ENCODE measurements at places on chromosomes 3 and 15. TPM values are rescaled to one million over a fixed set of nuclear protein-coding genes. Genes with fewer than 3 reads are reported as not detected.

GRCh38 chr3:27643355-27643754 lies 78.8 kb downstream of the EOMES start:
- H3K36me3 ChIP-seq: no peaks in the 10 kb centered on the region
- H3K27me3 ChIP-seq: no peaks in the 10 kb centered on the region
- no peak overlapping the region for H3K27ac ChIP-seq
- DNase-seq: no peak
- no peak overlapping the region for H3K4me3 ChIP-seq

GRCh38 chr3:134148534-134148933 lies 102.1 kb downstream of the RYK start:
- H3K36me3 ChIP-seq: peaks cover 6% of the 10 kb centered on the region
- H3K4me1 ChIP-seq: no peaks in the 10 kb centered on the region
- H3K27me3 ChIP-seq: no peaks in the 10 kb centered on the region
- H3K27ac ChIP-seq: no peak overlapping the region
- H3K4me3 ChIP-seq: no peak overlapping the region

GRCh38 chr3:70042641-70043040 lies 43.1 kb downstream of the SAMMSON start:
- no peaks in the 10 kb centered on the region for H3K27me3 ChIP-seq
- no peak overlapping the region for H3K4me3 ChIP-seq
- no peaks in the 10 kb centered on the region for H3K4me1 ChIP-seq

GRCh38 chr15:58931987-58932588 lies 1.4 kb downstream of the SLTM start:
- H3K27ac ChIP-seq: peak overlapping the region; percentile 99
- peak overlapping the region; percentile 96 for H3K4me3 ChIP-seq
- H3K27me3 ChIP-seq: no peaks in the 10 kb centered on the region
- H3K36me3 ChIP-seq: peaks cover 15% of the 10 kb centered on the region
- peaks cover 20% of the 10 kb centered on the region for H3K4me1 ChIP-seq

GRCh38 chr3:128170866-128171516 lies 17.7 kb downstream of the EEFSEC start:
- no peak overlapping the region for H3K27ac ChIP-seq
- no peaks in the 10 kb centered on the region for H3K27me3 ChIP-seq
- peaks cover 8% of the 10 kb centered on the region for H3K4me1 ChIP-seq
- peak; percentile 60 for DNase-seq
- H3K36me3 ChIP-seq: no peaks in the 10 kb centered on the region

- peaks cover 46% of the 10 kb centered on the region for H3K27me3 ChIP-seq
- no peak overlapping the region for H3K4me3 ChIP-seq
- no peaks in the 10 kb centered on the region for H3K4me1 ChIP-seq
- no peak overlapping the region for H3K27ac ChIP-seq
Observed at GRCh38 chr3:147356145-147356908, 50.0 kb downstream of the ZIC4 start.

- peaks cover 19% of the 10 kb centered on the region for H3K36me3 ChIP-seq
- DNase-seq: no peak
- no peak overlapping the region for H3K27ac ChIP-seq
- no peak overlapping the region for H3K4me3 ChIP-seq
- H3K4me1 ChIP-seq: no peaks in the 10 kb centered on the region
Observed at GRCh38 chr3:142523921-142524566, 54.5 kb downstream of the ATR start.

DNA sequence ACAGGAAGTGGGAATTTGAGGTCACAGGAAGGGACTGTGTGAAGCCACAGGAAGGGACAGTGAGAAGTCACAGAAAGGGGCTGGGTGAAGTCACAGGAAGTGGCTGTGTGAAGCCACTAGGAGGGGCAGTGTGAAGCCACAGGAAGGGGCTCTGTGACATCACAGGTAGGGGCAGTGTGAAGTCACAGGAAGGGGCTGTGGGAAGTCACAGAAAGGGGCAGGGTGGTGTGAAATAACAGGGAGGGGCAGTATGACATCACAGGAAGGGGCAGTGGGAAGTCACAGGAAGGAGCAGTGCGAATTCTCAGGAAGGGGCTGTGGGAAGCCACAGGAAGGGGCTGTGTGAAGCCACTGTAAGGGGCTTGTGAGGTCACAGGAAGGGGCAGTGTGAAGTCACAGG lies 35.8 kb downstream of the GASK1A start:
- H3K36me3 ChIP-seq: no peaks in the 10 kb centered on the region
- H3K4me1 ChIP-seq: no peaks in the 10 kb centered on the region
- H3K4me3 ChIP-seq: no peak overlapping the region
- no peak overlapping the region for H3K27ac ChIP-seq
- H3K27me3 ChIP-seq: no peaks in the 10 kb centered on the region
- no peak for DNase-seq

Gene PIERCE2
- 3.4 TPM for total RNA-seq

Gene PLA2G4D
- total RNA-seq: not detected

Gene NEIL1
- 33.5 TPM for total RNA-seq

Gene SH2D7
- not detected for total RNA-seq

Gene CX3CR1
- total RNA-seq: 0.27 TPM

Gene MESP2
- not detected for total RNA-seq
